RPMI8226 (cell line): ENCODE measurements at places on chromosomes 7 and 10.

DNA sequence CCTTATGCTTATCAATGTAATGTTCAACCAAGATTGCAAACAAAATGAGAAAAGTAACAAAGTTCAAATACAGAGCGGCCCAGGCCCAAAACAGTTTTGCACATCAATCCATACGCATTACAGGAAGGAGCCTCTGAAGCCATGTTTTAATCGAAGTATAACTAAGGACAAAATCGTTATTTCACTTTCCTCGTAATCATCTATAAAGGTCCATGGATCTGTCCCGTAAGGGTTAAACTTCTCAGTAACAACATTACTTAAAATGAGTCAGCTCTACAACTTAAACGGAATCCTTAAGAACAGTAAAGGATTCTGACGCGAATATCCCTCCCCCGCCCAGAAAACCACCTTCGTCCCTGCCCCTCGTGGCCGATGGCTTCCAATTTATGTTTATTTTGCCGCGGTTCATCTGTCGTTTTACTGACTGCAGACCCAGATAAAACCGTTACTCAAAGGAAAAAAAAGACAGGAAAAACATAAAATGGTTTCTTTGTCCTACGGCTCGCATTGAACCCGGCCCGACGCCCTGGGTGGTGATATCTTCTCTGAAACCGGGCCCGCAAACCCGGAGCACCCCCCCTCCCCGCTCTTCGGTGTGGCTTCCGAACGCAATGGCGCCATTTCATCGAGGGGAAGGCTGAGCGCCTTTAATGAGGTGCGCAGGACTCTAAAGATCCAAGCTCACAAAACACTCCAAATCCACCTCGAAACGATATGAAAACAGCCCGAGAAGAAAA lies 1.1 kb downstream of the HNRNPA2B1 start:
- DNase-seq: peak; percentile 80

GRCh38 chr10:122044713-122045112 lies 55.8 kb downstream of the TACC2 start:
- no peak for DNase-seq

- peak; percentile 56 for DNase-seq
These were observed 538.7 kb downstream of the DNAJB6 start for GRCh38 chr7:157875230-157876179.

- peak; percentile 61 for DNase-seq
These were observed 44.6 kb upstream of the RSBN1L start for GRCh38 chr7:77651575-77652162.

GRCh38 chr10:22619101-22619500 lies 95.3 kb downstream of the PIP4K2A start:
- DNase-seq: no peak

DNA sequence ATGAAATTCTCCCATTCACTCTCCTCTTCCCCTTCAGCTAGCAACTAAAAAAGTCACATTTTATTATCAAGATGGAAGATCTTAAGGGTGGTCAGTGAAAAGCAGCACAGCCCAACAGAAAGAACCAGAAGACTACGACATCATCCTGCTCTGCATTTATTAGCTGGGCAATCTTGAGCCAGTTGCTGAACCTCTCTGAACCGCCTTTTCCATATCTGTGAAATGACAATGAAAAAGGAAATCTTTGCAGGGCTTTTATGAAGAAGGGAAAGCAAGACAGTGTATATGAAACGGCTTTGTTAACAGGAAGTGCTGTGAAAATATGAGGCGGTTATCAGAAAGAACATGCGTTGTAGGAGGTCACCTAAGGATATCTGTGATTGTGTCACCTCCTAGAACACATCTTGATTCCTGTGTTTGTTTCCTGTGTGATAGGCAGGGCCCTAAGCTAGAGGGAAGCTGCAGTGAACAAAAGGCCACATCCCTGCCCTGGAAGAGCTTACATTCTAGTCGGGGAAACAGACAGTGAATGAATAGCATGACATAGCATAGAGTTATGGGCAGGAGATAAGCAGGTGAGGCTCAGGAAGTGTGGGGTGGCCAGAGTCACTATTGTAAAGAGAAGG lies 36.0 kb upstream of the KCNMA1 start:
- no peak for DNase-seq

- no peak for DNase-seq
These were observed 45.7 kb upstream of the UBE2H start for GRCh38 chr7:129998446-129998845.

DNA sequence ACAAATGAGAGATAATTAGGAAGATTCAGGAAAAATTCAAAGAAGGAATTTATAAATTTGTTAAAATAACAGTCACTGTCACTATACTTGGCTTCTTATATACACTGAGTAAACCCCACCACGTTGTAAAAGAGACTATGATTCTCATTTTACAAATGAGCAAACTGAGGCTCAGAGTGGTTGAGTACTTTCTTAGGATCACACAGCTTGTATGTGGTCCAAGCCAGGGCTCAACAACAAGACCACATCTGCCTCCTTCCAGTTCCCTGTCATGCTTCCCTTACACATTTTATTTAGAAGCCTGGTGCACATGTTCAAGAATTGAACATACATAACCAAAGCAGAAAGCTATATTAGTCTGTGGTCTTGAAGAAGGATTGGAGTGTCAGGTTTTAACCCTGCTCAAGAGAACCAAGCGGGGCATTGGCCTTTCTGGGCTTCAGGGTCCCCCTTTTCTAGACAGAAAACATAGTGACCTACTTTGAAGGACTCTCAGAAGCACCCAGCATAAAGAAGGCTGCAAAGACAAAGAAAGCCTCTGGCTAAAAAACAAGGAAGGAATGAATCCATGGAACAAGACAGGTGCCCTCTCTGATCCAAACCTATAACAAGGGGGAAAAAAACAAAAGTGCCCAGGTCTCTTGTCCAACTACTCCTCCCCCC lies 846 bp downstream of the MRLN start:
- DNase-seq: no peak

DNA sequence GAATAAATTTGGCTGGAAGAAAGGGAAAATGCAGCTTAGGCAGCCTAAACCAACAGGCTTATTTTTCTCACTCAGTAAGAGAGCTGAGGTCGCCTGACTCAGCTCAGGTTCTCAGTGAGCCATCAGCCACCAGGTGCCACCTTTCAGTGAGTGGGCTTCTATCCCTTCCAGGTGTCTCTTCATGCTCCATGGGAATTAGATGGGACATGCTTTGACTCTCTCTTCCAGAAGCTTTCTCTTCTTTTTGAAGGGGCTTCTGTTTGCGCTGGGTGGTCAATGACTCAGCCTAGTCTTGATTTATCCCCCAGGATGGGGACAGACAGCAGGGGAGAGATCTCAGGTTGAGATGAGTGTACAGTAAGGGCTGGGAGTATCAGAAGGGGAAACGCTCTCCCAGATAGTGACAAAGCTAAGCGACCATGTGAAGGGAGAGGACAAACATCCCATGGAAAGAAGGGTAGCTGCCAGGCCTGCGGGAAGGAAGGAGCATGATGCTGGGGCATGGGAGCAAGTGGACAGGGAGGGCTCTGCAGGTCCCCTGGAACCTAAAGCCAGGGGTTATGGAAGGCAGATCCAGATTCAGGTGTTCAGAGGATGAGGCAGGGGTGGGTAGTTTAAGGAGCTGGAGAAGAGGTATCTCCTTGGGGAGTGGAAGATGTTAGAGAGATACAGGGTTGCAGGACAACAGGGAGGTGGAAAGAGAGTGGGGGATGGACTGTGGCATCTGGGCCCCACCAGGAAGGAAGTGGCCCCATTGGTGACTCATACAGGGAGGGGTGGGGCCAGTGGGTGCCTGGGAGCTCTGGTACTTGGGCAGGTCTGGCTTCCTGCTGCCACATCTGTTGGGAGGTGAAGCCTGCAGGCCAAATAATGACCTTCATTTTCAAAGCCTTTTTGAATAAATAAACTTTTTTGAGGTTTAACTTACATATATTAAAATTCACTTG lies 32.5 kb downstream of the OGDH start:
- DNase-seq: peak; percentile 94

GRCh38 chr7:148110097-148110868 lies 480.3 kb upstream of the C7orf33 start:
- DNase-seq: peak; percentile 4

DNA sequence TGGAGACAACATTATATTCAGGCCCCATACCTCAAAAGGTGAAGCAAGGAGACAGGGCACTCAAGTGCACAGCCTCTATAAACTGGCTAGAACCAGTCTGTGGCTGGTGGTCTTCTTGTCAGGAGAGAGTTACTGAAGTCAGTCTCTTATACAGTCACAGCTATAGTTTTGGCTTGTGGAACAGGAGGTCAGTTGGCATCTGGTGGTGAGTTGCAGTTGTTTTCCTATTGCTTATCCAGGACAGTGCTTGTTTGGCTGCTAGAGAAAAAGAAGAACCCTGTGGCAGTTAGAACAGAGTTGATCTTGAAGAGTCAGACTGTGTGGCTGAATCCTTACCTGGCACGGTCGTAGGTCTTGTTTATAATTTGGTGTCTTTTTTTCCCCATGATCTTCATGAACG lies 17.3 kb downstream of the CCM2 start:
- no peak for DNase-seq

GRCh38 chr10:44635176-44635575 lies 250.3 kb upstream of the CXCL12 start:
- no peak for DNase-seq
